Gastrocnemius medialis (tissue), 4 donors: ENCODE measurements at places on chromosomes 11 and 22. TPM values are rescaled to one million over a fixed set of nuclear protein-coding genes. Genes with fewer than 3 reads are reported as not detected.

The OR4C45 gene
- not detected for total RNA-seq

The SEC14L6 gene
- total RNA-seq, result not detected

The PHF21B gene
- total RNA-seq, result 0.07 TPM

The PARVB gene
- 201 TPM for total RNA-seq

The MS4A15 gene
- not detected for total RNA-seq

The MUC5B gene
- total RNA-seq, result 0.17 TPM

The CARD18 gene
- total RNA-seq, result not detected

The JAM3 gene
- 6.3 TPM for total RNA-seq

The FJX1 gene
- 1.6 TPM for total RNA-seq

The ACR gene
- total RNA-seq, result not detected

The GLYAT gene
- total RNA-seq, result not detected

The SIK2 gene
- total RNA-seq, result 16.5 TPM

The KCNJ11 gene
- 182 TPM for total RNA-seq

The CDC42EP1 gene
- total RNA-seq, result 5.6 TPM

The CELSR1 gene
- 1.5 TPM for total RNA-seq

The SEPTIN3 gene
- total RNA-seq, result not detected
